ENCODE measurements at places on chromosomes 12 and 14.
A peak's percentile ranks its signal among the peaks of the same experiment; 100 is the strongest.

- DNase-seq = no peak
These were observed 6.6 kb upstream of the RAB3IP start for GRCh38 chr12:69732088-69732487.

DNA sequence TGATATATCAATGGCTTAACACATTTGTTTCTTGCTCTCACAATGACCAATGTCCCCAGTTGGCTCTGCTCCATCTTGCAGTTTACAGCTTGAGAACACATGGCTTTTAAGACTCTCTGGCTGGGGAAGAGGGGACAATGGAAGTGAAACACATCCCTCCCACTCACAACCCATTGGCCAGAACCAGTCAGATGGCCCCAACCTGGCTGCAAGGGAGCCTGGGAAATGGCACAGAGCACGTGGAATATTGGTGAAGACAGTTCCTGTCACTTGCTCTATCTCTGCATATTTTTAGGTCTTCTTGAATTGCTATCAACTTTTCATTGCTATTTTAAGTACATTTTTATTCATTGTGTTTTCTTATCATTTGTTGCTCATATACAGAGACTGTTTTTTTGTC, 345.4 kb downstream of the MED13L start:
- no peak for DNase-seq

DNA sequence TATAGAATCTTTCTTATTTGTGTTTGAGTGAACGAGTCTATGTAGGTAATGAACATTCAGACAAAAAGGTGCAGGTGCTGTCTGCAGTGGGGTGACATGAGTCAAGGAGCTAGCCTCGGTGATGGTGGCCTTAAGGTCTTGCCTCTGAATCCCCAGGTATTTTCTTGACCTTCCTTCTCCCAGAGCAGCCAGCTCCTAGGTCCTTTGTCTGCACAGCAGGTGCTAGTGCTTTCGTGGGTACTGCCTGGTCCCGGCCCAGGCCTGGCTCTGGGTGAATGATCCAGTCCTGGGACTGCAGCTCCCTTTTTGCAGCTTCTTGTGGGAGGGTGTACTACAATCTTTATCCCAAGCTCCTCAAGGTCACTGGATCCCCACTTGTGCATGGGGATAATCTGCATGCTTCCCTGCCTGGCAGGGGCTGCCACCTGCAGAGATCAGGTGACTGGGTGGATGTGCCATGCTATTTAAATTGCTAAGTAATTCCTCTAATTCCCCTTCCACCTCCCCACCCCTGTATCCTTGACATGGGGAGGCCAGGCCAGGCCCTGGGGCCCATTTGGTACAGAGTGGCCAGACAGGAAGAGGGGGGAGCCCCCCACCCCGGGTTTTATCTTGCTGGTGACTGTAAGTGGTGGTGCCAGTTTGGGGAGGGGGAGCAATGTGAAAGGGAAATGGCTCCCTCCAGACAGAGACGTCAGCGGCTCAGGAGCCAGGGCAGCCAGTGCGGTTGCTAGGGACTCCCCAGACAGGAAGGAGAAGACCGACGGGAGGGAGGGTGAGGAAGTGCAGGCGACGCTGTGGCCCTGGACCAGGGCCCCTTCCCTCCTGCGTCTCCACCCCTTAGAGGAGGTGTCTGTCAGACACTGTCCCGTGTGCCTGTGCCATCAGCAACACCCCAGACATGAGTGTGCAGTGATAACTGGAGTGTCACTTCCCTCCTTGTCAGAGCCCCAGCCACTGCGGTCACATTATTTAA, 6.7 kb downstream of the VASH1 start:
- peak; percentile 86 for DNase-seq

DNA sequence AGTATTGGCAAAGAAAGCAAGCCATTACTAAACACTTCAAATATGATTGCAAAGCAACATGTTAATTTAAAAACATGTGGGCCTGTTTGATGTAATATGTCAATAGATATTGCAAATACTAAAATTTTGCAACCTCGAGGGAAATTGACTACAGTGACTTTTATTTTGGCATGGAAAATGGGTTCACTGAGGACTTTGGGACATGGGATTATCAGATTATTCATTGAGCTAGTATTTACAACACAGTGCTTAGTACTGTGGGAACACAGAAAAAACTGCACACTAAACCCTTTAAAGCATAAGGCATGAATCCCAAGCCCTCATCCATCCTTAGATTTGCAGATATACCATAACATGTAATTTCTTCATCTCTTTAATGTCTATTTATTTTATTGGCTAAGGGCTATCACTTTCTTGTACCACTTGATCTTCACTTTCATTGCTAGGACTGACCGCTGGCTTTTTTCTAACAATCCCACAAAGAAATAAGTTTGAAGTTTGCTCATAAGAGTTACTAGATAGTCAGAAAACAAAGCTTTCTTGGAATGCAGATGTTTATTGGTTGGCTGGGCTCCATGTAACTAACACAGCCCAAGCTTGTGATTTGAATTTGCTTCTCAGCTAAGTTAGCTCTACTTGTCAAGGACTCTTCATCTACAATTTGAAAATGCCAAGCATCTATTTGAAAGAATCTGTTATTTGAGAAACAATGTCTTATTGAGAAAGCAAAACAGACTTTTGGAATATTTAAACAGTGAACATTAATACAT, 48.7 kb downstream of the PPFIBP1 start:
- no peak for DNase-seq

- DNase-seq = no peak
These were observed 67.6 kb downstream of the PLEKHA5 start for GRCh38 chr12:19196959-19197630.

- DNase-seq = peak; percentile 77
These were observed 180.9 kb downstream of the CALM1 start for GRCh38 chr14:90577661-90578282.

GRCh38 chr12:67887065-67887464, 102.2 kb upstream of the IFNG-AS1 start:
- no peak for DNase-seq

DNA sequence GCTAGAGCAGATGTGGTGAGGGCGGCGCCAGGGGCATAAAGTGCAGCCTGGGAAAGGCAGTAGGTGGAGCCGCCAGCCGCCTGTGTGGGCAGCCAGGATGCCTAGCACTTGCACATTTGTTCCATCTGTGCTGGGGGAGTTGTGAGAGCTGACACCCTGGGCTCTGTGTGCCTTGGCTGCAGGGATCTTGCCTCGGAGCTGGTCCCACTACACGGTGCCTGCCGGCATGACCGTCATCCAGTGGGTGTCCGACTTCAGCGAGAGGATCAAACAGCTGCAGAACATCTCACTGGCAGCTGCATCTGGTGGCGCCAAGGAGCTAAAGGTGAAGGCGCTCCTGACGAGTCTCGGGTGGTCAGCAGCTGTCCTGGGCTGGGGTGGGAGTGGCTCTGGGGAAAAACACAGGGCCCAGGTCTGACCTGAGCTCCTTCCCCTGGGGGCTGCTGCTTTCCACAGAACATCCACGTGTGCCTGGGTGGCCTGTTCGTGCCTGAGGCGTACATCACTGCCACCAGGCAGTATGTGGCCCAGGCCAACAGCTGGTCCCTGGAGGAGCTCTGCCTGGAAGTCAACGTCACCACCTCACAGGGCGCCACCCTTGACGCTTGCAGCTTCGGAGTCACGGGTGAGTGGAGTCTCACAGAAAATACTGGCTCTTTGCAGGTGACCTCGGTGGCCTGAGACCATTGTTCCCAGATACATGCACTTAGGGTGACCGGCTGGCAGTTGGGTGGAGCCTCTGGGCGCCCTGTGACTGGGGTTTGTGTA, 37.4 kb downstream of the HSP90AA1 start:
- no peak for DNase-seq

DNA sequence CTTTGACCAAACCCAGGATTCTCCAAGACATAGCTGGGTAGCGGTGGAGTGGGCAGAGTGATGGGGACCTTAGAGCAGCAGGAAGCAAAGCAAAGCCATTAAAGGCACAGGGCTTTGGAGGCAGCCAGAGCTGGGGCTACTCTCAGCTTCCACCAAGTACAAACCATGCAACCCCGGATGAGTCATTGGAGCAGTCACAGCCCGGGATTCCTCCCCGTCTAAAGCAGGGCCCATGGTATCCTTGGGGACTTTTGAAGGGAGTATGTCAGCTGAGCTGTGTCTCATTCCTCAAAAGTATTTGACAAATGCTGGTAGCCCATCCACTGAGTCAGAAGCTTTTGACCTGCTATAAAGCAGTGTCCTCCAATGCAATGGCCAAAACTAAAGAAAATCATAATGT, 9.7 kb upstream of the IFI27 start:
- DNase-seq = no peak

DNA sequence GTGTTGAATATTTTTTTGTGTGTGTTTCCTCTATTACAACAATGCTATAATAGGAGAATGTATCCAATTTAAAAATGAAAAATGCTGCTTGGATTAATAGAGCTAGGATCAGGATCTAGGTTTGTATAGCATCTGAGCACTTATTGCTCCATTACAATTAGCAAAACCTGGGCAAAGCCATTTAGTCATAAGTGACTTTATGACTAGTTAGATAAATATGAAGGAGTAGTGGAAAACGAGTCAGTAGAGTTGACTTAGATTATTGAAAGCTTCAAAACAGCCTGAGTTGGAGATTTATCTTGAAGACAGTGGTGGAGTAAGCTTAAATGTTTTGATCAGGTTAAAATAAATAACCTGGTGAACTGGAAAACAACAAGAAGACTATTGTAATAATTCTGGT, 2.8 kb downstream of the MED21 start:
- no peak for DNase-seq

- DNase-seq = no peak
These were observed 39.1 kb downstream of the CORO1C start for GRCh38 chr12:108691998-108692808.

DNA sequence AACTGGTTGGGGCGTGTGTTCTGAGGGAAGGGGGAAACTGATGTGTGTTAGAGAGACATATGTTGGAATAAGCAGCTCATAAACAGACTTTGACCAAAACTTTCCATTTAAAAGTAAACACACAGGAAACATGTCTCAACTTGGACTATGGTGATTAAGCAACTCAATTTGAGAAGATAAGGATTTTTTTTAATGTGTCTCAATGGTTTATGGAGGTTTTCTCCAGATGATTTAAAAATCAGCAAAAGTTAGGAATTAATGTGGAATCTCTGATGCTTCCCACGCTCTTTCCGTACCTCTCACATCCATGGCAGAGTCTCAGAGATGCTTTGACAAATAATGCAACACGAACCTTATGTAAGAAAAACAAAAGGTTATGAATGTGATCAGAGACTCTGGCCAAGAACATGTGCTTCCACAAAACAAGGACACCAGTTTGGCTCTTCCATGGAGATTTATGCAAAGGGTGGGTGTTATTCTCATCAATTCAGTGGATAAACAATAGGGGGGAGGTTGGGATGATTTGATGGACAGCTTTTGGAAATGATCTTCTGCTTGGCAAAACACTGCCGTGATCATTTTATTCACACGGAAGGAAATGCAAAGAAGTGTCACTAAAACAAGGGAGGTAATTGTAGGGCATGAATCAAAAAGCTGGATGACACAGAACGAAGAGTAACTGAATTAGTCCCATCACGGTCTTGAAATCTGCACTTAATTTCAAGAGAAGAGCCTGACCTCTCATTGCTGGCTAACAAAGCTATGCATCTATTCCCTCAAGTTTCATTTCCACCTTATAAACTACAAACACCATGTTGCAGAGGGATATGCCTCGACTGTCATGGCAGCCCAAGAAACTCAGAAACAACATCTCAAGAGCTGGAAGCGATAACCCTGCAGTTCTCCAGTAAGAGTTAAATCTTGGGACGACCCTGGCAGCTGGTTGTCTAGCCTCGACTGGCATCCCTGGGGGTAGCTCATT, 76.5 kb downstream of the FOXN3 start:
- DNase-seq = no peak

- DNase-seq = no peak
These were observed 1482.7 kb downstream of the AACS start for GRCh38 chr12:126547905-126548304.

DNA sequence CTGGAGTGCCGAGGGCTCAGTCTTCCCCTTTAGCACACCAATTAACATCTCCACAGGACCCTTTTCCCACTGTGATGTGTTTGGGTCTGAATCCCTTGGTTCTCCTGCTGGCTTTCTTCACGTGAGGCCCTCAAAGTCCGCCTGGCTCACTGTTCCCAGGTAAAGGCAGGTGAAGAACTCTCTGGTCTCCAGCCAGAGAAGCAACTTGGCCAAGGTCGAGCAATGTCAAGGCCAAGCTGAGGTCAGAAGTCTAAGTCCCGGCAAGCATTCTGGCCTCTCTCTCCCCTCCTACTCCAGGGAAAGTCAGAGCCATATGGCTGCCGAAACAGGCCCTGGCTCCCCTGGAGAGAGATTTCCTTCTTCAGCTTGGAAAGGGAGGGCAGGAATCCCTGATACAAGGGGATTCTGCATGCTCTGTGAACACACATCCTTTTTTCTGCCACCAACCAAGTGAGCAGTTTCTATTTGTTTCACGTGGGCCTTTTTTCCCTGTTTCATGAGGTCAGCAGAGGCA, 61.4 kb upstream of the ESRRB start:
- DNase-seq = no peak

Measured in right cardiac atrium (tissue), 5 donors.